Karpas-422 (cell line): ENCODE measurements at places on chromosomes 11 and 22.

GRCh38 chr11:73324665-73325035 lies 16.6 kb downstream of the ARHGEF17 start:
- DNase-seq = no peak

DNA sequence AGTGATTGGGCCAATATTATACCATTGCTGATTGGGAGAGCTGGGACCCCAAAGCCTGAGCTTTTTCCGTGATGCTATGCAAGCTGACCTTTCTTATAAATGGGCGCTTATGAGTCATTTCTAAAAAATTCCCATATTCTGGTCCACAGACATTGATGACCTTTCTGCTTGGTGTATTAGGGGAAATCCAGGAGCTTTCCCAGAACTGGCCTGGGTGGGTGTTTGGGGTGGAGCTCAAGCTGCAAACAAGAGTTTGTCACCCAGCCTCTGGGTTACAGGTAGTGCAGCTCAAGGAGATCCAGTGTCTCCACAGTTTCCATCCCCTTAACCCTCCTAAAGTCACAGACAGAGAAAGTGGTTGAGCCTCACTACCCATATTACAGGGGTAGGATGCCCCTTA lies 67.7 kb downstream of the CCDC81 start:
- no peak for DNase-seq

DNA sequence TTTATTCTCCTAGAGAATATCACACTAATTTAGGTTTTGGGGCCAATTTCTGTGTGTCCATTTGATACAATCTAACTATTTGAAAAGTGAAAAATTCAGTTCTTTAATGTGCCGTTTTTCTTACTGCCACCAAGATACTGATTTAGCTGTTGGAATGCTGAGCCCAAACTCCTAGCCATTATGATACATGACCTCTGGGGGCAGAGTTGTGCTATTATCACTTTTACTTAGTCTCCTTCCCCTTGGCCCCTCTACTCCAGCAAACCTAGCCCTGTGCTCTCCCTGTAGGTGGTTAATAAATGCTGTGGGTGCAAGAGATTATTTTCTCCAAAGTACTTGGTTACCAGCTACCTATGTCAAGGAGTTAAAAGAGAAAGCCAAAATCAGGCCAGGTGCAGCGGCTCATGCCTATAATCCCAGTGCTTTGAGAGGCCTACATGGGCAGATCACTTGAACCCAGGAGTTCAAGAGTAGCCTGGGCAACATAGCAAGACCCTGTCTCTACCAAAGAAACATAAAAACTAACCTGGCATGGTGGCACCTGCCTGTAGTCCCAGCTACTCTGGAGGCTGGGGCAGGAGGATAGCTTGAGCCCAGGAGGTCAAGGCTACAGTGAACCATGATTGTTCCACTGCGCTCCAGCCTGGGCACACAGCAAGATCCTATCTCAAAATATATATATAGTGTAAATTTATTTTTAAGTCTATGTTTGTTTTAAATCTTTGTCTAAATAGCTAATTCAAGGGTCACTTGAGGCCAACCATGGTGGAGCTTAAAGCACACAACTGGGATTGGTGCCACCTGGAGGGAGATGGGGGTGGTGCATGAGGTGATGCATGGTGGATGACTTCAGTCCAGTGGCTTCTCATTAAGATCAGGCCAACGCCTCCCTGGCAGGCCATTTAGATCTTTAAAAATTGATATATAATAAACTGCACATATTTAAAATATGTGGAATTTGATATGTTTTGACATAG lies 193.2 kb upstream of the PLET1 start:
- DNase-seq = peak; percentile 68

GRCh38 chr11:117953024-117953671 lies 23.9 kb upstream of the TMPRSS13 start:
- peak; percentile 49 for DNase-seq

DNA sequence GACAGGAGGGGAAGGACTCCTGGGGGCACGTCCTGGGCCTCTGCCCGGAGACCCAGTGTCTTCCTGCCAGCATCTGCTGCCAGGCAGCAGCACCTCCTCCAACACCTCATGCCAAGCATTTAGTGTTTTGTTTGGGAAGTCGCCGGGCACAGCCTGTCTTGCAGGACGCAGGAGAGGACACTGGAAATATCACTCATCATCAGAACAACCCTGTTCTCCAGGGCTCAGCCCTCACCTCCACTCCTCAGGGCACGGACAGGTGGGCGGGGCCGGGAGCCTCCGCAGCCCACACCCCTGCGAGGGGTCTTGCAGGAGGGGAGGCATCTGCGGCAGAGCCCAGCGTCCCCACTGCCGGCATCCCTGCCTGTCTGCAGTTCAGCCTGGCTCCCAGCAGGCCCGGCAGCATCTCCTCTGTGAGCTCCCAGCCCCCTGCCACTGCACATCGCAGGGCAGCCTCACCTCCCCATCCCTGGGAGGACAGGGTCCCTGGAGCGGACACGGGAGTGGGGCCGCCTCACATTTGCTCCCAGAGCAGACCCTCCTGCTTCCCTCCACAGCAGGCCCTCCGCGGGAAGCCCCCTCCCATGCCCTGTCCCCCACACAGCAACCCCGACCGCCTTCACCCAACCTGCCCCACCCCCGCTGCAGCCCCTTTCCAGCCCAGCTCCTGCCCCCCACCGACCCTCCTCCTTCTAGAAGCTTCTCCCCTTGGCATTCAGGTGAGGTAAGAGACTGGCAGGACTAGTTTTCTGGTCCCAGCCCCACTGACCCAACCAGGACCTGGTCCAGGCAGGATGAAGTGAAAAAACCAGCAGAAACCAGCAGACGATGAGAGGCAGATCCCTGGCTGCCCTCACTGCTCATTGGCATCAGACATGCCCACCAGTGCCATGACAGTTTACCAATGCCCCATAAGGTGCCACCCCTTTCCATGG lies 72.7 kb downstream of the BRD1 start:
- DNase-seq = no peak

DNA sequence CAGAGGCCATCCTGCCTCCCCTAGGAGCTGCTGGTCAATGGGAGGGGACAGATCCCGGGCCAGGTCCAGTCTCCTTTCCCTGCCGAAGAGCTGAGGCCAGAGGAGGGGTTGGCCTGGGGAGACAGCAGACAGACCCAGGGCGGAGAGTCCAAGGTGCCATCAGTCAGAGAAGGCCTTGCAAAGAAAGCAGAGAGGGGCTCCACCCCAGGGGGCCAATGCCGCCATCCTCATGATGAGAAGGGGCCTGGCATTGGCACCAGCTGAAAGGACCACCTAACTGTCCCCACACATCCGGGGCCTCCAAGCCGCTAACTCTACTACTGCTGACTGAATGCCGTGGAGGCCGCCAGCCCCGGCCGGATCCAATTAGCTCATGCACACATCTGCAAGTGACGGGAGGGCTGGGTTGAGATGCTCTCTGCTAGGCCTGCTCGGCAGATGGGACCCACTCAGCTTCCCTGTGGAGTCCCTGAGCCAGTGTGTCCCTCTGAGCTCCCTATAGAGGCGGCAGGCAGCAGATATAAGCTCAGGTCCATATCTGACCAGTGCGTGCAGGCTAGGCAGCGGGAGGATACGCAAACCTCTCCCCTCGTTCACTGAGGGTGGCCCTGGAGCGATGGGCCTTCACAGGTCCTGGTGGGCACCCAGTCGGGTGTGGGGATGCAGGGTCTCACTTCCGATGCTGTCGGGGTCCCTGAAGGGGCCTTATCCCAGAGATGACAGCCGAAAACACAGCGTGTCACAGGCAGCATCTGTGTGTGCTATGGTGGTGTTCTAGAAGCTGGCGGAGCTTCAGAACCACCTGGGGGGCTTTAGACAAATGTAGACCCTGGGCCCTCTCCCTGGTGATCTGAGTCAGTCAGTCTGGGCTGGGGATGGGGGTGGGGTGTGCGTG lies 183.9 kb downstream of the CTTN start:
- DNase-seq = no peak

- DNase-seq = no peak
These were observed 27.4 kb downstream of the MN1 start for GRCh38 chr22:27774200-27774599.

DNA sequence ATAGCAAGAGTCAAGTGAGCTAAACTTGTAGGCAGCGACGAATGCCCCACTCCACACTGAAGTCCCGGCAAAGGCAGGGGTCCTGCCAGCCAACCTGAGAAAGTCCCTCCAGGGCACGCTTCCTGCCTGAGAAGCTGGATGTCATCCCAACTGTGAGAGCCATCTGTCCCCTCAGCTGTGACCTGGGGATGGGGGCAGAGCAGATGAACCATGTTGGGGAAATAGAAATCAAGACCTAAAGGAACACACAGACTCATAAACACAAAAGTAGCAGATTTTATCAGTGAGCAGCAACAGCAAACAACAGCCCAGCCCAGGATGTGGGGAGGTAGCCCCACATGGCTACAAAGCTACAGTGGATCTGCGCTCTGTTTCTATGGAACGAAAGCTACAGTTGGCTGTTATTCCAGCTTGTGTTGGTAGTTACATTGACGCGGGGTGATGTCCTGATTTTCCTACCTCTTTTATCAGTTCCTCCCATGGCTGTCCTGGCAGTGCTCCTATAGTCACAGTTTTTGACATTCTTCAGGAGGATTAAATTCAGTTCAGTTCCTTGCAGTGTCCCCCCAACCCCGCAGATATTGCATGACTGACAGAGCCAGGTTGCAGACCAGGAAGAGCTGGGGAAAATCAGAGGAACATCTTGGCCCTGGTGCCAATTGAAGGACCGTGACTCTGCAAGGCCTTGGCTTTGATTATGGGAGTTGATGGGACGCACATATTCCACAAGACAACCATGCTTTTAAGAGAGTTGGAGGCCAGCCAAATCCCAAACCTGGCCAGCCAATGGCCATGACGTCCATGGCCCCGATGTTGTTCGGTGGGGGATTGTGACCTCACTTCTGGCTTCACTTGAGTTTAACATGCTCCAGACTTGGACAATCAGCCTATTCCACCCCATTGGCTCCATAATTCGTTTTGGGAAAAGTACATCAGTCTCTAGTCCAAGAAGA lies 14.6 kb downstream of the MRGPRD start:
- no peak for DNase-seq

DNA sequence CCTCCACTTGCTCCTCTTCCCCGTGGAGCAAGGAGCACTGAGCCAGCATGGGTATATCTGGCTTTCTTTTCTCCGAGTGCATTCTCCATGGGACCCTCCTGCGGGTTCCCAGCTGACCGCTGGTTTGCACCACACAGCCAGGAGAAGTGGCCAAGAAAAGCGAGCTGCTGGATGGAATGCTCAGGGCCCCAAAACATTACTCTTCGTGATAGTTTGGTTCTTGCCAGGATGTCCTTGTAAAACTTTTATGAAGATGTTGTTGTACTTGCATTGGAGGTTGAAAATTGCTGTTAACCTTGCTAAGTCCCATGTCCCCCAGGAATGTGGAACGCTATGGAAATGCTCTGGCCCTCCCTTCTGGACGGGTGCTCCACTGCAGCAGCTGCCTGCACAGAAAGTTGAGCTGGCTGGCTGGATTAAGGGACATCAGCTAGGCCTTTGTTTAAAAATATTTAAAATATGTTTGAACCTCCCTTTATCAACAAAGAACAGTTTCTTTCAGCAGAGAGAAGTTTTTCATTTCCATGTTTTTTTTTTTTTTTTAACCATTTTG lies 68.7 kb downstream of the ZNRF3 start:
- no peak for DNase-seq

- DNase-seq = no peak
These were observed 13.4 kb downstream of the CKAP5 start for GRCh38 chr11:46832511-46833214.

DNA sequence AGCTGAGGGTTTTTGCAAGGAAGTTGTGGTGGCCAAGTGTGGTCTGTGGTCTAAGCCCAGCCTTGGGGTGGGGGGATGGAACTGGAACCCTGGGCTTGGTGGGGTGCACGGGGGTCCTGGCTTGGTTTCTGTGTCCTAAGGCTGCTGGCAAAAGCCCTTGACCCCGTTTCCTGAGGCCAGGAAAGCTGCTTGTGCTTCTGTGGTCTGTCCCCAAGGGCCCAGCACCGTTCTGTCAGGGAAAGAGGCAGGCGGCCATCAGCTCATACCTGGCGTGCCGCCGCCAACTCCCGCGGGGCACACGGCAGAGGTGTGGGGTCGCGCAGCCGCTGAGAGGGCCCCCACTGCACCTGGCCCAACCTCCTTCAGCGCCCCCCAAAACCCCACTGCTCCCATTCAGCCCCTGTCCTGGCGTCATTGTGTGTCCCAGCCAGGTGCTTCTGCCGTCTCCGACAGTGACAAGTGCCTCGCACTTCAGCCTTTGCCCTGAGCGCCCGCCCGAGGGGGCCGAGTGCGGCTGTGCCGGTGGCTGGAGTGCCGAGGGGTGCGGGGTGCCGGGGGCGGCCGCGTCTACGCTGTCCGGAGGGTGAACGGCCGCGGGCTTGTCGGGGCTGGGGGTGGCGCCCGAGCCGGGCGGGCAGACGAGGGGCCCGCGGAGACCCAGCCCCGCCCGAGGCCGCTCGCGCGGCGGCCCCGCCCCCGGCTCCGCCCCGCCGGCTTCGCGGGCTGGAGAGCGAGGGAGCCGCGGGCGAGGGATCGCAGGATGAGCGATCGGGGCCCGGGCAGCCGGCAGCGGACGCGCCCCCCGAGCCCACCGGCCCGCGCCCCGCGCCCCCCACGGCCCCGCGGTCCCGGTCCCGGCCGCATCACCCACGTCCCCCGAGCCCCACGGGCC lies at the start of gene CNIH2:
TSS of gene CNIH2 (plus strand) at position 705 of the 892 bp plus-strand sequence. CDS start 282 bp downstream, outside the sequence.
- peak; percentile 80 for DNase-seq

- no peak for DNase-seq
These were observed 1380.6 kb upstream of the RAG2 start for GRCh38 chr11:37978647-37979046.

- no peak for DNase-seq
These were observed 3.5 kb upstream of the KRTAP5-9 start for GRCh38 chr11:71544525-71545214.

DNA sequence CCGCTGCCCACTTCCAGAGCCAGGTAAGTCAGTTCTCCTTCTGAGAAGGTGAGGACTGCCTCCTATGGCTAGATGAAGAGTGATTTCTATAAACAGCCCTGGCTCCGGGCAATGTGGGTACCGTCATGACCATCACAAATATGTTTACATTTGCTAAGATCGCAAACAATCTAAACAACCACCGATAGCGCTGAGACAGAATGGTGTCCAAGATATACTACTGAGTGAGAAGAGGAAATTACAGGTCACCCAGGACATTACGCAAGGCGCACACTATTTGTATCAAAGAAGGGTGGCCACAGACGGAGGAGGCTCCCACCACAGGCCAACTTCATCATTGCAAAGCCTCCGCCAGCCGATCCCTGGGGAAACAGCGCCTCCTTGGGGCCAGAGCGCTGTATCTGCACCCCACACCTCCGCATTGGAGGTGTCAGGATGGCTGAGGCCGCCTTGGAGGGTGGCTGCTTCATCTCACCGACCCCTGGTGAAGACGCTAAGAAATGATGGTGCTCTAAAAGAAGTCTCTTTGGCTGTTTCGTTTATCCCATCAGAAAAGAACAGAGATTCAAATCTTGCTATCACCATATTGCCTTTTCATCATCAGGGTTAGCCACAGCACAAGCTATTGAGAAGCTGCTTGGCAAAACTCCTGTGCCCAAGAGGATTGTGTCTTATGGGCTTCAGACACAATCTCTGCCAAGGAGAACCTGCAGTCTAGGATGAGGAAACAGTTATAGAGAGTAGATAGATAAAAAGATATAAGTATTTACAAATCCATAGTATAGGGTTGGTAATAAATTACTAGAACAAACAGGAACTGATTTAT lies 12.3 kb upstream of the ASRGL1 start:
- DNase-seq = peak; percentile 91

GRCh38 chr22:32552521-32552920 lies 77.9 kb downstream of the FBXO7 start:
- DNase-seq = no peak

GRCh38 chr11:115161876-115162275 lies 342.3 kb downstream of the CADM1 start:
- no peak for DNase-seq
